Activated CD4-positive, alpha-beta T cell treated with anti-CD3 and anti-CD28 coated beads for 1 hour (primary cell): ENCODE measurements at places on chromosomes 5 and 9.

DNA sequence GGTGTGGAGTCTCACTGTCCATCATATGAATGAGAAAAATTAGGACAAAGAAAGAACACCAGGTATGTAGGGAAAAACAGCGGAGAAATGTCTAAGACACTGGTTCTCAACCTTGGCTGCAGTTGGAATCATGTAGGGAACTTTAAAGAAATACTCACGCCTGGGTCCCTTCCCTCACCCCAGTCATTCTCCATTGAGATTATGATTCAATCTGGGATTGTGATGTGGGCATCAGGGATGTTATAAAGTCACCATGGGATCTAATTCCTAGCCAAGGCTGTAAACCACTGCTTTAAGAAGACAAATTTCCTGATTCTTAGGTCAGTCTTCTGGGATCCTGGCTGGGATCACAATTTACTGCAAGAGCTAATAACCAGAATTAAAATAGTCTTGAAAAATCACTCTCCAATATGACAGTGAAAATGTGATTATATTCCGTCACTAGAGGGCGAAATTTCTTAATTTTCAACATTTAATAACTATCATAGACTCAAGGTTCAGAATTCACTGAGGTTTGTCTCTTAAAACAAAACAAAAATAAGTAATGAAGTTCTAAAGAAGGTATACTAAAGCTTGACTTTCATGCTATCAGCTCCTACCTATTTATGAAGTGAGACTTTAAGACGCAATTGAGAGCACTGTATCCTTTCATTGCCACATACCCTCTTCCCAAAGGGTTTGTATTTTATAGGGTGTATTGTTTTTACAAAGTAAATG lies 60.5 kb downstream of the GLDC start:
- DNase-seq = no peak

GRCh38 chr9:27377811-27378456 lies 81.0 kb upstream of the EQTN start:
- DNase-seq = no peak

DNA sequence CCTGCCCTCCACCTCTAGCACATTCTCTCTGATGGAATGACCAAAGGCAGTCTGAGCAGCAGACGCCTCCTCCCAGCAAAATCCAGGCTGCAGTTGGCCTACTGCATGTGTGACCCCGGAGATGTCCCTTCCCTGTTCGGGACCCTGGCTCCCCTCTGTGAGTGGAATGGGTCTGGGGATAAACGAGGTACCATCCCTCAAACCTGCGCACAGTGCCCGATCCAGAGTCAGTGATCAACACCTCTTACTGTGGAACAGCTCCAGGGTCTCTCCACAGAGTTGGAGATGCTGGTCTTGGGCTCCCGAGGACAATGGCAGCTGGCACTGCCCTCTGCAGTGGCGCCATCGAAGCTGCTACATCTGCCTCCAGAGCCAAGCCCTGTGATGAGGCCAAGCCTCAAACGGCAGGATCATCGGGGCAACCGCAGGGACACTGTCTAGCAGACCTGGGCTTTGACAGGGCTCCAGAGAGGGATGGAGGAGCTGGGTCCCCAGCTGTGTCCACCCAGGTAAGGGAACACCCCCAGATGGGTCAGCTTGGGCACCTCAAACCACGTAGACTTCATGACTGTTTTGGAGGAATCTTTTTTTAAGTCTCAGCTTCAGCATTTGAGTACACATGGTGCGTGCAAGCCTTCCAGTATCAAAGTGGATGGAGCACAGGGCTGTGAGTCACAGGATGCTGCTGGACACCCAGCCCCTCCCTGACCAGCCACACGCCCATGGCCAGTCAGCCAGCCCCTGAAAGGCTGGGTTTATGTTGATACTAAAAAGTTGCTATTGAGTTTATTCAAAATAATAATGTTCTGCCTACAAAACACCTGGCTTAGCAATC lies 13.0 kb downstream of the MED10 start:
- no peak for DNase-seq

DNA sequence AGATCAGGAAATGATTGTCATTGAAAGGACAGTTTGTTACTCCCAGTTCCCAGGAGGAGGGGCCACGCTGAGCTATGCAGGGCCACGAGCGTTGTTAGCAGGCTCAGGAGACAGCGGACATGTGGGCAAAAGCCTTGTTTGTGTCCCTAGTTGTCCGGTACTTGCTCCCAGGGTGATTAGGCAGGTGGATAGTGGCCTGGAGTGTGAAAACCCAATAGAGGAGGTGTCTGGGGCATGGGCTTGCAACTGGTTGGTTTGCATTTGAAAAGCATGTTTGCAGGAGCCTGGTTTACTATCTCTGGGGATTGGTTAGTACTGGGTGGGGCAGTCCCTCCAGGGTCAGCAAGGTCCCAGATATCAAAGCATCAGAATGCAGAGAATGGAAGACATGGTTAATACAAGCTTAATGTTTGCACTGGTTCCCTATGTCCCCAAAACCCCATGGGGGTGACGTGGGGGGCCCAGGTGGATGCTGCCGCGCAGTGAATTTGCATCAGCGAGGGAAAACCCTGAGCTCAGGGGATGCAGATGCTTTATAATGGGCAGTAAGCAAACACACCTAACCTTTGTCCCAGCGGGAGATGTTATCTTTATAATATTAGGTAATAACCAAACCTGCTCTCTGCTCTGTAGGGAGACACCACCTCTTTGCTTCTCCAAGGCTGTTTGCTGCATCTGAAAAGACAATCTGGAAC lies 39.7 kb downstream of the ROPN1L start:
- no peak for DNase-seq

GRCh38 chr9:124254261-124254682 lies 3.5 kb upstream of the NEK6 start:
- no peak for DNase-seq

DNA sequence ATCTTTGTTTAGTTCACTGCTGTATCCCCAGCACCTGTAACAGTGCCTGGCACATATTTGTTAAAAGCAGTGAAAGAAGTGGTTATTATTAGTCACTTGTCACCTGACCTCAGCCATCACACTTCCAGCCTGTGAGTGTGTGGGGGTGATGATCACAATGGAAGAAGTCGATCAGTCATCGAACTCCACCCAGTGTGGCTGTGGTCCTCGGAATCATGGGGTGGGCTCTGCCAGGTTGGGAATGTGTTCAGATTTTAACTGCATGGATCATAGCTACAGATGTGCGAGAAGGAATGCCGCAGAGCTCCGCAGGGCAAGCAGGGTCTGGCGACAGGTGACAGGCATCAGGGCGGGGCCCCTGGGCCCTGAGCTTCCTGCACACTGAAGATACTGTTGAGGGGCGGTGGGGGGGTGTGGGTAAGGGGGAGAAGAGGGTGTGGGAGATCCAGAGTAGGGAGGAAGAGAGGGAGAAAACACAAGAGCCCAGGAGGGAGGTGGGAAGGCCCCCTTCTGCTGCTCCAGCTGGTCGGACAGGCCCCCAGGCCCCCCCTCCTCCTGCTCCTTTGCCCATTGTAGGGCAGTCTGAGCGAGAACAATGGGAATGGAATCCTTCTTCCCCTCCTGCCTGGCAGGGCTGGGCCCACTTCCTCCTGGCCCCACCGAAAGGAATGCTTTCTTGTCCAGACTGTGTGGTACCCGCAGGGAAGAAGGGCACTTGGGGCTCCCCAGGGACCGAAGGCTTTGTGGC lies 89.6 kb downstream of the SPRY4 start:
- DNase-seq = no peak

GRCh38 chr5:177958696-177959095 lies 37.3 kb downstream of the PROP1 start:
- no peak for DNase-seq

- DNase-seq = no peak
Observed at GRCh38 chr9:108511307-108511706, 344.5 kb downstream of the ACTL7B start.

- DNase-seq = no peak
Observed at GRCh38 chr5:84603568-84604185, 219.0 kb upstream of the EDIL3 start.

- no peak for DNase-seq
Observed at GRCh38 chr5:150301170-150301505, 1.6 kb downstream of the ARSI start.

GRCh38 chr5:79143684-79144379 lies 32.2 kb downstream of the BHMT start:
- no peak for DNase-seq

DNA sequence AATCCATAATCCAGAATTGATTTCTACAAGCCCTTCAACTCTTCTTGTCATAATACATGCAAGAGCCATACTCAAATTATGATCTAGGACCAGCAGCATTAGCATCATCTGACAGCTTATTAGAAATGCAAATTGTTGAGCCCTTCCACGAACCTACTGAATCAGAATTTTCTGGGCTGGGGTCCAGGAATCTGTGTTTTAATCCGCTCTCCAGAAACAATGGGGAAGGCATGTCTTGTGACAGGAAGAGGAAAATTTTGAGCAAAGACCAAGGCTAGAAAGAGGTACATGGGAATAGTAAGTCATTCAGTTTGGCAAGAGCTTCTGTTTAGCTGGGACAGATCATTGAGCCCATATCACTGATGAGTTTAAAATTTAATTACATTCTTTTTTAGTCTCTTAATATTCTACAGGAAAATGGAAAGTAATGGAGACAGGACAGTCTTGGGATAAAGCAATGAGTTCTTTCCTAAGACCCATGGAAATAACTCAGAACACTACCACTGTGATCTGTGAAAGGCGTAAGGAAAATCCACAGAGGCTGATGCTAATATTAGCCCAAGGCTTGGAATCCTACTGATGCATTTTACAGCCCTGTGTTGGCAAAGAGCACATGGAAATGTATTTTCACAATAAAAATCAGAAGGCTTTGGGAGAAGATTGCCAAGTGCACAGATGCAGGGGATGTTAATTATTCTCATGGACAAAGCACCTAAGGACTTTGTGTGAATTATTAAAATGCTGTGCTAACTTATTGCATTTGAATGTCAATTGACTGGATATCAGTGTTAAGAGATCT lies 73.7 kb upstream of the STK32A start:
- no peak for DNase-seq

DNA sequence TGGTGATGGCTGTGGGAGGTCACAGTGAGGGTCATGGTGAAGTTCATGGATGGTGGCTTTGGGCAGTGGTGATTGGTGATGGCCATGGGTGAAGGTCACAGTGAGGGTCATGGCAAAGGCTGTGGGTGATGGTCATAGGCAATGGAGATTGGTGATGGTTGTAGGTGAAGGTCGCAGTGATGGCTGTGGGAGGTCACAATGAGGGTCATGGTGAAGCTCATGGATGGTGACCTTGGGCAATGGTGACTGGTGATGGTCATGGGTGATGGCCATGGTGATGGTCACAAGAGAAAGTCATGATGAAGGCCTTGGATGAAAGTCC lies 115.6 kb upstream of the IRX4 start:
- DNase-seq = no peak

GRCh38 chr5:142970440-142971030 lies 200.4 kb downstream of the ARHGAP26 start:
- no peak for DNase-seq

DNA sequence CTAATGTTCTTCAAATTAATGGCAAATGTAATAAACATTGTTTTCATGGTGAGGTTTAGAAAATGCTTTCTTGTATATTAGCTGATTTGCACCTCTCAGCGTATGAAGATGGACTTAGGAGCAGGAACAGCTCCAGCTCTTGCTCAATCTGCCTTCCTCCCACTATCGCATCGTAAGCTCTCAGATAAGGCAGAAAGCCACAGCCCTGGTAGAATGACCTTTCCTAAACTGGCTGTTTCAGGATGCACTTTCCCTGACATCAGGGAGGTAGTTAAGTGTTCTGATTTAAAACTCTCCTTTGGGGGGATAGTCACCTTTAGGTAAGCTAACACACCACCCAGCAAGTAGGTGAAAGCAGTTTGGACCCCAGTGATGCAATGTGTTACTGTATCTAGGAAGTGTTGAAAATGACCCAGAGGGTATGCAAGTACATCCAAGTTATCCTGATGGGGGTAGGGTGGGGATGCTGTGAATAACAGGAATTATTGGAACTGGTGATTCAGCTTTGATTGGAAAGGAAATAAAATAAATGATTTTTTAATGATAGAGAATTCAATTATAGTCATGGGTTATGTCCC lies 72.3 kb downstream of the LMNB1 start:
- DNase-seq = no peak

- DNase-seq = no peak
Observed at GRCh38 chr5:59874675-59875074, 18.9 kb downstream of the PDE4D start.

GRCh38 chr5:95891499-95891898 lies 69.0 kb upstream of the GLRX start:
- no peak for DNase-seq

DNA sequence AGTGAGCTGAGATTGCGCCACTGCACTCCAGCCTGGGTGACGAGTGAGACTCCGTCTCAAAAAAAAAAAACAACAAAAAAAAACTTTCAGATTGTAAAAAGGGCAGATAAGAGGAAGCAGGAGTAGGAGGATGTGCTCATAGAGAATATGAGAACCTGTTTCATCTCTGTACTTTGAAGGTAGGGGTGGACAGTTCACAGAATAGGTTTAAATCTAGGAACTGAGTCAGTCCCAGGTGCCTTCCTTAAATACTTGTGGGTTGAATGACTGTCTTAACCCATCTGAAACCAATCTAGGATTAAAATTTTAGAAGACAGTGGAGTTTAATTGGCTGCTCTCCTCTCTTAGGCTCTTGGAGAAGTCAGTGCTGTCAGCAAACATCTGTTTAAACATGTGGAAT lies 12.4 kb downstream of the POLK start:
- DNase-seq = no peak

GRCh38 chr9:546797-547223 lies 294.7 kb upstream of the DMRT1 start:
- no peak for DNase-seq

DNA sequence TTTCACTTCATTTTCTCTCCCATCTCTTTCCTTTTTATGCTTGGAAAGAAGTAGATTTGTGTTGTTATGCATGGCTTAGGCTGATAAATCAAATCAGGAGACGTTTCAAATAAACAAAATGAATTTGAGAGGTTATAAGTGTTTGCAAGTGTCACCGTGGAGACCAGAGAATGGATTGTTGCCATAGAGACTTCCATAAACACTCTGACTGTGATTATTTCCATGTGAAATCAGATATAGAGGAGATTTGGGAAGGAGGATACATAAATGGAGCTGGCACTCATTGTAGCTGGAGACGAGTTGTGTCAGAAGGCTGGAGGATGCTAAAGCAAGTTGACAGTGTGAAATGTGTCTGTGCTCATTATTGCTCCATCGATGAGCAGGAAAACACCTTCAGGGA lies 84.2 kb upstream of the PCSK1 start:
- no peak for DNase-seq

DNA sequence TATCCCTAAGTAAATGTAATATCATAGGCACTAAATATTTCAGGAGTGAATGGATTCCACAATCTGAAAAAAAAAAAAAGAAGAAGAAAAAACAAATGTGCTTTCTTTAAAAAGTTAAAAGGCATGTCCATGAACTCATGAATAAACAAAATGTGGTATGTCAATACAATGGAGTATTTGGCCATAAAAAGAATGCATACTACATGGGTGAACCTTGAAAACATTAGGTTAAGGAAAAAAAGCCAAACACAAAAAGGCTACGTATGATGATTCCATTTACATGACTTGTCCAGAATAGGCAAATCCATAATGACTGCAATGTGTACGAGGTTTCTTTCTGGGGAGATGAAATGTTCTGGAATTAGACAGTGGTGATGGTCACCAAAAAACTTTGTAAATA lies 45.3 kb downstream of the FNIP1 start:
- DNase-seq = no peak
